ENCODE measurements at places on chromosomes 16 and 17. TPM values are rescaled to one million over a fixed set of nuclear protein-coding genes. Genes with fewer than 3 reads are reported as not detected.

Gene KRT40
- total RNA-seq, result not detected

Gene ITGB3
- not detected for total RNA-seq

Gene CHST5
- total RNA-seq, result 0.14 TPM

Gene KRTAP4-4
- not detected for total RNA-seq

Gene RAMP2
- total RNA-seq, result not detected

Gene TANGO6
- total RNA-seq, result 26.6 TPM

Gene ST3GAL2
- 66.0 TPM for total RNA-seq

Gene HOXB5
- total RNA-seq, result 0.70 TPM

Gene MEOX1
- not detected for total RNA-seq

Gene CACNG1
- total RNA-seq, result not detected

Gene GAST
- not detected for total RNA-seq

GRCh38 chr17:42655528-42655927, 3.6 kb upstream of the TUBG2 start:
- DNase-seq, result no peak

DNA sequence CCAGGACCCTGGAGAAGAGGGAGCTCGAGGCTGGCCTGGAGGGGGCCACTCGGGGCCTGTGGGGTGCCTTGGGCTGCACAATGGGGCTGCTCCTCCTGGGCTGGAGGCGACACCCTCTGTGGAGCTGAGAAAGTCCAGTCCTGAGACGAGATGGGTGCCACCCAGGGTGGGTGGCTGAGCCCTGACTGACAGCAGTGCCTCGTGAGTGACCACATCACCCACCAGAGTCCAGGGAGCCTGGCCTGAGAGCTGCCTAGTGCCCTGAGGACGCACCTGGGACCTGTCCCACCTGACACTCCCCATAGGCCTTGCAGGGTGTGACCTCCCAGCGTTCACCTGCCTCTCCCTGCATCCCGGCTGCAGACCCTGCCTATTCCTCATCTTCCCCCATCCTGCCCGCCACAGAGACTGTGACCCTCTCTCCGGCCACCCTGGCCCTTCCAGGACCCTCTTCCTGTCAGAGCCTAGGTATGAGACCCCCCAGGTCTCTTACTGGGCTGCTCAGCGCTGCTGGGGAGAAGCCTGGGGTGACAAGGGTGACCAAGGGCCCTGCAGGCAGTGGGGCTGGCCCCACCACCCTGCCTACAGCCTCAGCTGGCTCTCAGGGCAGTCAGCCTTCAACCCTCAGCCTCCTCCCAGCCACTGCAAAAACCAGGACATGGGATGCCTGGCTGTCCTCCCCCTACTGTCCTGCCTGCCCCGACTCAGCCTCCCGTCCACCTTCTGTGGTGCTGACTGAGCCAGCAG, 41.2 kb downstream of the TNFRSF13B start:
- DNase-seq, result no peak

- peak; percentile 69 for DNase-seq
These were observed 16.2 kb downstream of the SOCS3 start for GRCh38 chr17:78343543-78344201.

DNA sequence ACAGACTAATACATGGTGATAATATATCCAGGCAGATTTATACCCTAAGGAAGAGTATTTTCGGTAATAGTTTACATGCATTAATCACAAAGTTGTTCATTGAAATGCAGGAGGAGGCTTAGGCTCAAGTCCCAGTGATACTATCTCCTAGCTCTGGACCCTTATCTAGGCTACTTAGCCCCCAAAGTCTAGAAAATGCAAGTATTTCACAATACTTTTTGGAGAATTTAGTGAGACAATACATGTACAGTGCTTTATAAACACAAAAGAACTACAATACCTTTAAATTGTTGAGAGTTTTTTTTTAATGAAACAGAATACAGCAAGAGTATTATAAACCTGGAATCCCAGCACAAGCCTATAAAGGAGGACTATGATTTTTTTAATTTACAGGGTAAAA, 473.9 kb downstream of the HS3ST3B1 start:
- DNase-seq, result no peak

GRCh38 chr17:76369804-76370203, 14.6 kb upstream of the SPHK1 start:
- DNase-seq, result no peak

DNA sequence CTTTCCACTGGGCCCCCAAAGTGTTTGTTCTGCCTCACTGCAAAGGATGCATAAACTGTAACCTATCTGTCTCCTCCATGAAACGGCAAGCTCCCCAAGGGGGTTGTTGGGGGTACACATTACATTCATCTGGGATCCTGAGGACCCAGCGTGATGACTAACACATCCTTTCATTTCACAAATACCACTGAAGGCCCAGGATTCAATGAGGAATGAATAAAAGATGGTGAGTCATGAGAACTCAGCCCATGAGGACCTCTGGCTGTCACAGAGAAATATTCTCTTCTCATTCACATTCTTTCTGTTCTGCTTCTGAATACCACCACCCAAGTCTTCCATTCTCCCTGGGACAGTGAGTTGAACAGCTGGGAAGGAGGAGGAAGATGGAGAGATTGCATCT, 149.8 kb downstream of the RBFOX3 start:
- no peak for DNase-seq

- DNase-seq, result no peak
These were observed 304.1 kb upstream of the N4BP1 start for GRCh38 chr16:48914070-48914469.

- DNase-seq, result no peak
These were observed 32.8 kb upstream of the ETV4 start for GRCh38 chr17:43578699-43579565.

DNA sequence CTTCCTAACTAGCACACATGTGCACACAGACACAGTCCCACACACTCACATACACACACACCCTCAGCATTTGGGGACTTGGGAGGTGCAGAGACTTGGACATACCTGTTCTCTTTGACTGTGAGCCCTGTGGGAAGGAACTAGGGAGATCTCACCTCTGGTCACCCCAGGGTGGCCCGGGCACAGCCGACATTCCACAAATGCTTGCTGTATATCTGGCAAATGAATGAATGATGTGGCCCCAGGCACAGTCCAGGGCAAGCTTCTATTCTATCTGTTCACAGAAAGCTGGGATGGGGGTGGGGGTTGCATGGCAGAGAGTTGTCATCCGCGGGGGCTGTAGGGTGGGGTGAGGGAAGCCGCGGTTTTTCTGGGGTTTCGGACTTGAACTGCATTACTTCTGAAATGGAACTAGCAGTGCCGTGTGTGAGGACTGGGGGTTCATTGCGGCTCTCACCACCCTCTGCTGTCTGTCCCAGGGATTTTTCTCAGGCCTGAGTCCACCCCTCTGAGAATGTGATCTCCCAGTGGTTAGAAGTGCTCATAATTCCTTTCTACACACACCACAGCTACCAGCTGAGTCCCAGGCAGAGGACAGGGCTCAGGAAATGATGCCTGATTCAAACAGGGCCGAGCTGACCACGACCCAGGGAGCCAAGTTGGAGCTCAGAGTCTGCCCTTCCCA, 3.3 kb upstream of the RIPOR1 start:
- DNase-seq, result no peak

DNA sequence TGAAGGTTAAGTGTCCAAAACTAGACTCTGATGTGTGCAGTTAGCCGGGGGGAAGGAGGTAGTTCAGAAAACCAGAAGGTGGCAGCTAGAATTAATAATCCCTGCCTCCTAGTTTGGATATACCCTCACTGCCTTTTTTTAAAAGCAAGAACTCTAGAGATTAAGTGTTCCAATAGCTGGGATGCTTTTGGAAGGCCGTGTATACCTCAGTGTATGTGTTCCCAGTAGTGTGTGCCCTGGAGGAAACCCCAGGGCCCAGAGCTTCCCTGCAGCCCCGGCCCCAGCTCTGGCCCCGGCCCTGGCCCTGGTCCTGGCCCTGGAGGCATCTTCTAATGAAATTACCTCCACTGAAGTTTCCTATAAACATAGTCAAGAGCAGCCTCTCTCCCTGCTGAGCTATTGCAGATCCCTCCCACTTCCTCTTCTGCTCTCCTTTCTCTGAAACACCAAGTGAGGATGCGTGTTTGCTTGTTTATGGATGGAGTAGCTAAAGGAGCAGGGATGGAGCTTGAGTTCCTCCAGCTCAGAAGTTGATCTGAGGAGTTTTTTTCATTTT, 130.7 kb downstream of the PRKCA start:
- no peak for DNase-seq

DNA sequence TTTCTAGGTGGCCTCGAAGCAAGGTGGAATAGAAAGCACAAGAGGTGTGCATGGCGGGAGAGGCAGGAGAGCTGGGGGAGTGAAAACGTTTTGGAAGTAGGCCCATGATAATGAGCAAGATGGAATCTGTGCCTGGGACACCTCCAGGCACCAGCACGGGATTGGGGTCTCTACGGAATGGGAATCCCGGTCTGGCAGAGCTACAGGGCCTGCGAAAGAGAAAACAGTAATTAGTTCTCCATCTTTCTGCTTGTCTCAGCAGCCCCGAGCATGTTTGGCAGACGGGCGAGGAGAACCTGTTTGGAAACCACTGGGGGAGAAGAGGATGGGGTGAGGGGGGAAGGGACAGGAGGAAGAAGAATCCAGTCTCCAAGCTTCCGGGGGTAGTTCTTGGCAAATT, 258.7 kb downstream of the SOX9 start:
- DNase-seq, result no peak

DNA sequence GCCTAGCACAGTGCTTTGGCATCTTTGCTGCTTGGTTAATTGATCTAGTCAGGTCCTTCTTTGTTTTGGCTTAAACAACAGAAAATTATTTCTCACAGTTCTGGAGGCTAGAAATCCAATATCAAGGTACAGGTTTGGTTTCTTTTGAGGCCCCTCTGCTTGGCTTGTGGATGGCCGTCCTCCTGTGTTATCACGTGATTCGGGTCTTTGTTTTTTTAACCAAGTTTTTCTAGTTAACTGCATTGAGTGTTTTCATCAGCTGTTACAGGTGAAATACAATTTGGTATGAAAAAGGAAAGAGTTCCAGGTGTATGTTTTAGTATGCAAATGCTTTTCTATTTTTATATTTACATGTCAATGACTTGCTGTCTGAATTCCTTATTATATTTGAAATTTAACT, 2.8 kb downstream of the NLK start:
- DNase-seq, result no peak

DNA sequence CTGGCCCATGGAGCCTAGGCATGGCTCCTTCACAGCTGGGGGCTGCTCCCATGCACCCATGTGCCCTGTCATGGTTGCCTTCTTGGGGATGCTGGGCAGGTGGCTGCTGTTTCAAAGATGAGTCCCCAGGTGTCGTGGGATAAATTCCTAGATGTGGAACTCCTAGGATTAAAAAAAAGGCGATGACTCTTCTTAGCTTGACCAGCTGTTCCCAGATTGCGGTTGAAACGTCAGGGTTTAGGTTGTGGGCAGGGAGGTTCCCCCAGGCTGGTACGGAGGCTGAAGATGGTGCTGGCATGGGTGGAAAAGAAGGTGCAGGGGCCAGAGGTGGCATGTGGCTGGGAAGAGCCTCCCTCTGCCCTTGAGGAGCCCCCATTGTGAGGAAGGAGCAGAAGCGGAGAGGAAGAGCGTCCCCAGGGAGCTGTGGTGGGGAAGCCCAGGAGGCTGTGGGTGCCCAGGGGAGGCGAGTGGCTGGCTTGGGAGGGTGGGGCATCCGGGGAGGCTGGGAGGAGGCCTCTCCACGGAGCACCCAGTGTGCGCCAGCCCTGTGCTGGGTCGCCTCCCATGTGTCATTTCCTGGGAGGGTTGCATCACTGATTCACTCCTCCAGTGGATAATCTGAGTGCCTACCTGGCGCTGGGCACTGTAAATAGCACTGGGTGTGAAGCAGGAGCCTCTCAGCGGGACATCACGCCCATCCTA, 7.5 kb upstream of the KCNJ12 start:
- no peak for DNase-seq

DNA sequence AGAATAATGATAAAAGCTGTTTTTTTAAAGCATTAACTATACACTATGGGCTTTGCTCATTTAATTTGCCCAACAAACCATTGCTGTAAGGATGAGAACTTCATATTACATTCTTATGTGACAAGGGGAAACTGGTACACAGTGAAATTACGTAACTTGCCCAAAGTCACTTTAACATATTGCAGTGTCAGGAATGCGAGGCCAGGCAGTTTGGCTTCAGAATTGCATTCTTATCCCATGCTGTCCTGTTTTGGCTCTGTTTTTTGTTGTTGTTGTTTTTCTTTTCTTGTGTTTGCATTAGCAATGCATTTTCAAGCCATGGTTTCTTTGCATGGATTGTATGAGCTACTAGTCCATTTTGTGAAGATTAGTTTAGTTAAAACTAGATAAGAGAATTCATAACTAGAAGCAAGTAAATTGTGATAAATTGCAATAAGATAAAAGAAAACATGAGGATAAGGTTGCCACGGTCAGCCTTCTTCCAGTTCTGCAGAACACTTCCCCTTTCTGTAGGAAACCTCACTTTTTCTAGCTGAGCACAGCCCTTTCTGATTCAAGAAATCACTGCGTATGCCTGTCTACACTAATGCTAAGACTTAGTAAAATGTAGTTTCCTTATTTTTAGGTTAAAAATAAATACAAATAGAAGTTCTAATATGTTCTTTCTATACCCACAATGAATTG, 221.3 kb upstream of the KCNJ16 start:
- no peak for DNase-seq

- DNase-seq, result no peak
These were observed 241.3 kb upstream of the TBX2 start for GRCh38 chr17:61158376-61158775.

- peak; percentile 73 for DNase-seq
These were observed 4.3 kb downstream of the TMC6 start for GRCh38 chr17:78124081-78124835.

DNA sequence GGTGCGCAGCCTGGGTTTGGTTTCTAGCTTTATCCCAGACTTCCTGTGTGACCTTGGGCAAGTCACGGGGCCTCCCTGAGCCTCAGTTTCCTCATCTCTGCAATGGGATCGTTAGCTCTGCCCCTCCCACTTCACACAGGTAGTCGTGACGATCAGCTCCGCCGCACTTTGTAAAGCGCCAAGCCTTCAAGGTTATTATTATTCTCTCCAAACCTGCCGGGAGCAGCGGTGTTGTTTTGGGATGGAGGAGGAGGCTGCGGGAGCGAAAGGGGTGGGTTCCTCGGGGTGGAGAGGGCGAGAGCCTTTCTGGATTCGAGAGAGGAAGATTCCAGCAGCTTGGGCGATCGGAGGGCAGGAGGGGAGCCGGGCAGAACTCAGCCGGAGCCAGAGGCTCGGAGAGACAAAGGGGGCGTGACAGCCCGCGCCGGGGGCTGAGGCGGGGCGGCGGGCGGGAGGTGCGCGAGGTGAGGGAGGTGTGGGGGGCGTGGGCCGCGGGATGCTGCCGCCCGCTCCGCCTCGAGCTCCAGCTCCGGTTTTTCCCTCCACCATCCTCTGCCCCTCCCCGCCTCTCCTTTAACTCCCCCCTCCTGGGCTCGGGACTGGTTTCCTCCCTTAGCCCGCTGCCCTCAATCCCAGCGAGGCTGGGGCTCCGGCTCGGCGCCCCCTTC, at the start of gene EFNB3:
EFNB3 (plus strand) TSS at position 602 of the 668 bp plus-strand sequence. CDS start 397 bp downstream, outside the sequence.
- no peak for DNase-seq

DNA sequence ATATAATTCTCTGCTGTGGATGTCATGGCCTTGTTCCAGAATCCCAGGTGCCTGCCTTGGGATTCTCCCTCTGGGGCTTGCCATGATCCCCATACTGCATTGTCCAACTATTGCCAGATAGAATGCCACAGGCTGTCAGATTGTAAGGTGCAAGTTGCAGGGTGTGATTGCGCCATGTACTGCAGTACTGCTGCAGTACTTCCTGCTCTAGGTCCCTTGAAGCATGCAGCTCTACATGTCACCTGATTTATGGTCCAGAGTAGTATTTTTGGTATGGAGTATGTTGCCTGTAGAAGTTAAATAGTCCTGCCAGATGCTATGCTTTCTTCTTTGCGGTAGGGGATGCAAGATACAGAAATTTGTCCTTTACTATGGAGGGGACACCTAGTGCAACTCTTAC, 7.0 kb upstream of the SLFN5 start:
- DNase-seq, result no peak

- DNase-seq, result no peak
These were observed 179.6 kb downstream of the WSCD1 start for GRCh38 chr17:6249732-6250131.

Data from natural killer cell treated with Interleukin-12 subunit alpha and Interleukin-12 subunit beta and Interleukin-15 and Interleukin-18, amount 100 ng/mL, for 72 hours (primary cell).